Stimulated activated CD8-positive, alpha-beta memory T cell treated with anti-CD3 and anti-CD28 coated beads, Interleukin-2, amount 100 ng/mL, for 1 hour (primary cell): ENCODE measurements at places on chromosomes 1 and 21.

DNA sequence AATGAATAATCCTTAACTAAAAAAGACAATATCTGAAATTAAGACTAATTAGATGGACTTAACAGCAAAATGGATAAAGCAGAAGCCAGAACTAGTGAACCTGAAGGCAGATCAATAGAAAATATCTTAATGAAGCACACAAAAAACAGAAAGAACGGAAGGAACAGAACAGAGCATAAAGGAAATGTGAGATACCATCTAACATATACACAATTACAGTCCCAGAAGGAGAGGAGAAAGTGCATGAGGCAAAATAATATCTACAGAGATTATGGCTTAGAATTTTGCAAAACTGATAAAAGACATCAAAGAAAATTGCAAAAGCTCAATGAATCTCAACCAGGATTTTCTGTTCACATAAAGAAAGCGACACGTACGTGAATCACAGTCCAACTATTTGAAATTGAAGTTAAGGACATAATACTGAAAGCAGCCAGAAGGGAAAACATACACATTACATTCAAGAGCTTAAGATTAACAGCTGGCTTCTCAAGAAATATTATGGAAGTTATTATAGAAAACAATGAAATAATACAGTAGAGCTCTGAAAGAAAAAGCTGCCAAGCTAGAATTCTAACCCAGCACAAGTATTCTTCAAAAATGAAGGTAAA is 182.0 kb downstream of the CDC42BPA start:
- DNase-seq, result no peak

GRCh38 chr1:248886237-248886895 is 19.7 kb upstream of the PGBD2 start:
- no peak for DNase-seq

DNA sequence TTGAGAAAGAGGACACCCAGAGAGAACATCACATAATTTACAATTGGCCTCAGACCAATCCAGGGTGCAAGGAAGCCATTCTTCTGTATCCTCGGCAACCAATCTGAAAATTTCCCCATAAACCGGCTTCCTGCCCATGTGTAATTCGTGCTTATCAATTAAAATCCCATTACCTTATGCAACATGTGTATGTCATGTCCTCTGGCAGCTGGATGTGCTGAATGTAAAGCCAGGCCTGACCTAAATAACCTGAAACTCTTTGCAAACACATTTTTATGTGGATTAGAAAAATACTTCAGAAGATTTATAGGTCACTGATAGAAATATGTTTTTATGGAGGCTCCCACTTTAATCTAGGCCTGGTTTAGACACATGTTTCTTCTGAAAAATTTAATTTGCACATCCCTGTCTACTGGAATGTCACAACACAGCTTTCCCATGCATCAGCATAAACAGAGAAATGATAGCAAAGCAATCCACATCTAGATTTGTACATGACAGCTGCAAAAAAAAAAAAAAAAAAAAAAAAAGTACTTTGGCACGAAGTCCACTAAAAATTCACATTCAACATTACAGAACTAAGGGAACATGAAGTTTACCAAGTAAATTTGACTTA is 69.4 kb upstream of the SAMSN1 start:
- DNase-seq, result no peak

GRCh38 chr1:182301467-182302198 is 90.0 kb downstream of the GLUL start:
- no peak for DNase-seq

- DNase-seq, result no peak
These were observed 14.0 kb downstream of the NAV1 start for GRCh38 chr1:201552941-201553351.

DNA sequence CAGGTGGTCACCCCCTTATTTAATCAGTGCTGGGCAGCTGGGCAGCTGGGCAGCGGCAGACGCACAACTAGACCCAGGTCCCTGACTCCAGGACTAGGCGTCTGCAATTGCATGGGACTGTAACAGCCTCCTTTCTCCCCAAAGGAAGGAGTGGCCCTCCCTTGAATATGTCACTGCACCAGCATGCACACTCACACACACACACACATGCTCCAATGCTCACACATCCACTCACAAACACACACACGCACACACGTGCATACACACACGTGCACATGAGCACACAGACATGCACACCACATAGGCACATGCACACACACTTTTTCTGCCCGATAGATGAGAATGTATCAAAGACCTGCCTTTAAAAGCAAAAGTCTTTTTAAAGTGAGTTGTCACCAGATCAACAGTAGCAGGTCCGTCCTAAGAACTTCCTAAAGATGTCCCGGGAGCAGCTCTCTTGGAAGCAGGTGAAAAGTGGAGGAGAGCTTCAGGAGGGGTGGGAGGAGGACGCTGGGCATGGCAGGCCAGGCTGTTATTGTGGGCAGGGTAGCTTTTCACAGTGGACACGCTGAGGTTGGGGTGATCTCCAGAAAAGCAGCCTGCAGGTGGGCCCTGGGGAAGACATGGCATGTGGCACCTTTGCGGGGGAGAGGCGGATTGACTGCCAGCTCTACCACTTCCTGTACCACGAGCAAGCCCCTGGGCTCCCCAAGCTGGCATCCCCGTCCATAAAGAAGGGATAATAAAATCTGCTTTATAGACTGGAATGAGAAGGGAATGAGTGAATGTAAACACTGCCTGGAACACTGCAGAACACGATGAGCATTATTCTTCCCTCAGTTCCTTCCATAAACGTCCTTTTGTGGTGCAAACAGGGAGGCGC is 1.7 kb downstream of the PDE9A start:
- DNase-seq, result no peak

DNA sequence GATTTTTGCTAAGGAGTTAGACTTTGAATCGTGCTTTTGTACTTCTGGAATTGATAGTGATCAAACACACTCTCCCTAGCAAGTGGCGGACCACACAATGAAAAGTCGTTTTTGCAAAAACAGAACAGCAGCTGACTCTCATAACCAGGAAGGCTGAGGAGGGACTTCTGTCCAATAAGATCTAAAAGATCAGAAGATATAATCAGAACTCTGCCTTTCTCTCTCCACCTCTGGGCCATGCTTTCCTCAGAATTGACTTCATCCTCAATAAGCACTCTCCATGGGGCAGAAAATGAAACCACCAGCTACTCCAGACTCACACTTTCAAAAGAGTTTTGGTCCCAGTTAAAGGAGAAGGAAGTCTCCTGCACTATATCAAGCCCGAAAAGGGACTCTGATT is 55.3 kb upstream of the SAMD13 start:
- no peak for DNase-seq

- no peak for DNase-seq
These were observed 79.1 kb upstream of the GPR88 start for GRCh38 chr1:100458661-100459357.

GRCh38 chr1:119884711-119885110 is 11.6 kb downstream of the ADAM30 start:
- DNase-seq, result no peak

DNA sequence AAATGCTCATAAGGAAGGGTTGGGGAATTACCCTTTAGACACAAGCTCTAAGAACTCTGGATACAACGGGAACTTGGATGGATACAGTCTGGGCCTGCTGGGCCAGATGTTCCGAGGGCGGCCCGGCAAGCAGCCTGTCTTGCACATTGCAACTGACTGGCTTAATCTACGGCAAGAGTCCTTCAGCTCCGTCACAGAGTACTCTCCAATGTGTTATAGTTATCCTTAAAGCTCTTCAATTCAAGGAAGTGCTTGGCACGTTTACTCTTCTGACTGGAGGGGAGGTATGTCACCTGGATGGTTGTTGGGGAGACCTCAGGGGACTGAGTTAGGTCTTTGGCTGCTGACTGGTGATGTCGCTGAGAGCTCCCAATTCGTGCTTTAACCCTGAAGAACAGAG is 1.1 kb upstream of the CFAP141 start:
- no peak for DNase-seq

DNA sequence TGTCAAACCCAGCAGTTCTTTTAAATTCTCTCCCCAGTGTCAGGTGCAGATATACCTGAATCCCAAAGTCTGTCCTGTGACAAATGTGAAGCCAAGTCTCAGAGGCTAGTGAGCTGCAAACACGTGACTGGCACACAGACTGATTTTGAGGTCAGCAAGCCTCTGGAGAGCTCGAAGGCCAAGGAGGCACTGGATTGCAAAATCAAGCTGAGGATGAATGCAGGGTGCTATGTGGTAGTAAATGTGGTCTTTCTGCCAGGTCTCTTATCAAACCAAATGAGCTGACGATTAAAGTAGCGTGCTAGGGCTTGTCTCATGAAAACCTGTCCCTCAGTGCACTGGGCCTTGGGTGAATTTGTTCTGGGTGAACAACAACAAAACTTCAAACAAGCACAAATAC is 20.6 kb downstream of the GPR3 start:
- no peak for DNase-seq

- DNase-seq, result no peak
These were observed 20.8 kb downstream of the ZBTB8B start for GRCh38 chr1:32485554-32486255.

DNA sequence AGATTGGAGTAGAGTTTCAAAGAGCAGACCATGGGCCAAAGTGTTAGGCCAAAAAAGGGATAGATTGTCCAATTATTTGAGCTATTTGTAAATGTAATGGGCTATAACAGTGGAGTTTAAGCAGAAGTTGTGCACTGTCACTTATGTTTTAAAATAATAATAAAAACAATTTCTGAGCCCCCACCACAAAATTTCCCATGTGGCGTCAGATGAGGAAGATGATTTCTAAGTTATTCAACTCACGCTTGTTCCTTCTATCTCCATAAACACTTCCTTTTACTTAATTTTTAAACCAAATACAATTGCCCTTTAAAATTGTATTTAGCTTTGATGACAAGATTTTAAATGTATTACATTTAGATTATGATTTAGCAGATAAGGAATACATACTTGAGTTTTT is 330.0 kb downstream of the PTPRC start:
- DNase-seq, result no peak

GRCh38 chr1:54699936-54700525 is 15.6 kb upstream of the TTC4 start:
- no peak for DNase-seq

- DNase-seq, result no peak
These were observed 2.3 kb downstream of the OVAAL start for GRCh38 chr1:180560868-180561600.

DNA sequence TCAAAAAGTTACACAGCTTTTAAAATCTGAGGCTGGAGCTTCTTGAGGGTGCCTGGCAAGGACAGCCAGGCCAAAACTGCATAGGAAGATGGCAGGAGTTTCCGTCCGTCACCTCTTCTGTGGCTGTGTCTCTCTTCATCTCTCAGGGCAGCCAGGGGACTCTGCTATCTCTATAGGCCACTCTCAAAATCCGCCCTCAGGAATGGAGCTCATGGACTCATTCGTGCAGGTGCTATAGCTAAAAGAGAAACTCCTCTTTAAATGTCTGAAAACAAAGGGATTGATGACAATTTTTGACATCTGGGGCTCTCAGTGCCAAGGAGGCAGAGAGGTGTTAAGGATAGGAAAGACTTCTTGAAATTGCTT is 27.2 kb downstream of the OVAAL start:
- DNase-seq, result no peak

- DNase-seq, result no peak
These were observed 8.6 kb upstream of the IFNAR1 start for GRCh38 chr21:33315946-33316710.

GRCh38 chr21:43331962-43332828 is 94.7 kb downstream of the SIK1 start:
- no peak for DNase-seq

GRCh38 chr1:174747613-174748012 is 252.1 kb upstream of the CACYBP start:
- DNase-seq, result no peak

GRCh38 chr1:203214871-203215270 is 14.6 kb downstream of the CHIT1 start:
- DNase-seq, result no peak

DNA sequence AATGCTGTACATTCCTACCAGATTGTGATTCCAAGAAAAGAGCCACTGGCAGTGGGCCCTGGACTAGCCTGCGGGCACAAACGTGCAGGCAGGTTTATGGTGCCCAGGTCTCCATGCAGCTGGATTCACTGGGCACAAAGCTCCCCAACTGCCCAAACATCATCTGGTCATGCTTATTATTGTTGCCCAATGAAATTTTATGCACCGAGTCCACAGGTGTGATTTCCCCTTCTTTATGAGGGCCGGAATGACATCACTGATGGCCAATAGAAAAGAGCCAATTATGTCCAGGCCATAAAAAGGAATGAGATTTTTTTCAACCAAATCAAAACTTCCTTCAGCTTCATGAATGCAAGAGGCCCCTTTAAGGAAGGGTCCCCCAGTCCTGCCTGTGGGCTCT is 66.2 kb downstream of the ERI3 start:
- no peak for DNase-seq

GRCh38 chr21:33937931-33938339 is 22.3 kb upstream of the ATP5PO start:
- no peak for DNase-seq

DNA sequence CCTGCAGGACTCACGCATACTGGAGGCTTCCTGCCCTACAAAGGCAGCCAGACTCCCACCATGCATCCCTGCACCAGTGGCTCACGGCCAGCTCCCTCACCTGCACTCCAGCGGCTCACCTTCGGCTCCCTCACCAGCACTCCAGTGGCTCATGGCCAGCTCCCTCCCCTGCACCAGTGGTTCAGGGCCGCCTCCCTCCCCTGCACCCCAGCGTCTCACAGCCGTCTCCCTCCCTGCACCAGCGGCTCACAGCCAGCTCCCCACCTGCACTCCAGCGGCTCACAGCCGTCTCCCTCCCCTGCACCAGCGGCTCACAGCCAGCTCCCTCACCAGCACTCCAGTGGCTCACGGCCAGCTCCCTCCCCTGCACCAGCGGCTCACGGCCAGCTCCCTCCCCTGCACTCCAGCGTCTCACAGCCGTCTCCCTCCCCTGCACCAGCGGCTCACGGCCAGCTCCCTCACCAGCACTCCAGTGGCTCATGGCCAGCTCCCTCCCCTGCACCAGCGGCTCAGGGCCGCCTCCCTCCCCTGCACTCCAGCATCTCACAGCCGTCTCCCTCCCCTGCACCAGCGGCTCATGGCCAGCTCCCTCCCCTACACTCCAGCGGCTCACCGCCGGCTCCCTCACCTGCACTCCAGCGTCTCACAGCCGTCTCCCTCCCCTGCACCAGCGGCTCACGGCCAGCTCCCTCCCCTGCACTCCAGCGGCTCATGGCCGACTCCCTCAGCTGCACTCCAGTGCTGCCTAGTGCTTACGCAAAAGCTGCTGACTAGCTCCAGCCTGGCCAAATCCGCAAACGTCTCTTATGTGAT is 324.5 kb downstream of the NPHP4 start:
- no peak for DNase-seq

DNA sequence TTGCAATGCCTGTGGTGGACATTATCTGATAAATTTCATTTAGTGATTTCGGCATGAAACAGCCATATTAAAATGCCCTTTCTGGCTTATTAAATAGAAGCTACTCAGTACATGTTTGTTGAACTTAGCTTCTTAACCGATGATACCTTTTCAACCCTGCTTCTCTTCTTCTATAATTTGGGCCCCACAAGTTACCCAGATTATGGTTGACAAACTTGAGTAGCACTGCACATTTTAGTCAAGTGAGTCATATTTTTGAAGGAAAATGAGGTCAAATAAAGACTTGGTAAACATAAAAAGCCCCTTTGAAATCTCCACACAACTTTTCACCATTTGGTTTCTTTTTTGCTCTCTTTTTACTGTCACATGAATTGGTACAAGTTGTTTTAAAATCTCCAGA is 33.8 kb downstream of the GIPC2 start:
- DNase-seq, result no peak
